Hindlimb muscle (tissue), 1 donor: ENCODE measurements at places on chromosomes 5 and 9. TPM values are rescaled to one million over a fixed set of nuclear protein-coding genes. Genes with fewer than 3 reads are reported as not detected.

CDC20B gene
- polyA plus RNA-seq = 0.12 TPM

- DNase-seq = no peak
Observed at GRCh38 chr5:171984748-171985419, 21.6 kb downstream of the FBXW11 start.

POU5F2 gene
- polyA plus RNA-seq = 0.08 TPM

ARID3C gene
- 0.18 TPM for polyA plus RNA-seq

DNA sequence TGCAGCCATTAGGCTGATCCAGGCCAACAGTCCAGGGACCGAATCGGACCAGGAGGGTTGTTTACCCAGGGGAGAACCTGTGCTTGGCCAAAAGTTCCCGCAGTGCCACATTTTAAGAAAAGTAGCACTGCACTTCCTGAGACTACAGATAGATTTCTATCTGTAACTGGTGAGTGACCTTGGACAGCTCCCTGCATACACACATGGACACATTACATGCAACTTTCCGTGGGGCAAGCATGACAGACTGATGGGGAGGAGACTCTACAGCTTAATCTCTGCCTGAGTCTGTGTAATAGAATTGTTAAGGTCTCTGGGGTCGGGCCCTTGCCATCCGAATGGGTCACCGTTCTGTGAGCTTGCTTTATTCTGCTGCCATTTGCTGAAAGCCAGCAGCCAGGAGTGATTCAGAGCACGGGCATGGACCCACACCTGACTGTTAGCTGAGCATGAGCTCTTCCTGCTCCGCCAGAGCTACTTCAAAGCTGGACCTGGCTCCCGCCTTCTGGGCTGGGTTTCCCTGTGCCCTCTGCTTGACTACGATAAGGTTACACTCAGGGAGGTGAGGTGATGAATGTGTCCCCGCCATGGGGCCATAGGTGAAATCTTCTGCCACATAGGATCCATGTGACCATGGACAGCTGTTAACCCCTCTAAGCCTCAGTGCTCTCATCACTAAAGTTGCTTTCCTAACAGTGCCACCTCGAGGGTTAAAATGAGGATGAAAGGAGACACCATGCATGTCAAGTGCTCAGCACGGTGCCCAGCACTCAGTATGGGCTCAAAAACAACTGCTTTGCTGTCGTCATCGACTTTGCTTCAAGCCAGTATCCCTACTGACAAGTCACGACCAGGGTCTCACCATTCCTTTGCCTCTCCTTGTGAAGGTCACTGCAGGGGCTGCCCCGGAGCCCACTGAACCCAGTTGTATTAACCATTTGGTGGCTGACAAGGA lies 200.0 kb downstream of the MELK start:
- DNase-seq = peak; percentile 23

DNA sequence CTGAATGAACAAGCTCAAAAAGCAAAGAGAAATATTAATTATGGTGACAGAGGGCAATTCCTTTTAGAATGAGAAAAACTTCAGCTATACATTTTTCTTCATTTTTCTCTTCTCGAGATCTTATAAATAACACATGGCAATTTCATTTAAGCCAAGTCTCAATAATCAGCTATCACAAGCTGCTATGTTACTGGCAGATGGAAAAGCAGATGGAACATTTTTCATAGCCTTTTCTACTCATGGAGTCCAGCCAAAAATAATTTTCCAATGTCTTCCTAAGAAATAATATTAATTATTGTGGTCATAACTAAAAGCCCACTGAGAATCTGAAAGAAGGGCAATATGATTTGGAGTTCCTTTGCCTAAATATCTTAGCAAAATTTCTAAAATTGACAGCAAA lies 35.6 kb downstream of the SKIC3 start:
- no peak for DNase-seq

DNA sequence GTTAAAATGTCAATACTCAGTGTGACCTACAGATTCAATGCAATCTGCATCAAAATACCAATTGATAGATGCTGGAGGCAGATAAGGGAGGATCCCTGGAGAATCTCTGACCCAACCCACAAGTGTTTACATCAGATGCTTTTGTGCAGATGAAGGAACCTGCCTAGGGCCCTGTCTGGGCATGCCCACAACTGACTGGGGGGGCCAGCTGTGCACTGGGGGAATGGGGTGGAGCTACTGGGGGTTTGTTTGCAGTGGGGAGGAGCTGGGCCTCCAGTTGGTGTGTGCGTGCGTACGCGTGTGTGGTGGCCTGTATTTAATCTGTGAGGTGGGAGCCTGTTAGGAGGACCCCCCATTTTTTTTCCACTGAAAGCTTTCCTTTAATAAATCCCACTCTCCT lies 244.9 kb downstream of the TRIM36 start:
- DNase-seq = no peak

GRCh38 chr5:112685931-112686330 lies 51.8 kb upstream of the APC start:
- peak; percentile 19 for DNase-seq

SHOC1 gene
- polyA plus RNA-seq = 0.26 TPM

MCC gene
- polyA plus RNA-seq = 17.8 TPM

PTPRD gene
- 88.9 TPM for polyA plus RNA-seq

DMRT3 gene
- not detected for polyA plus RNA-seq

DNA sequence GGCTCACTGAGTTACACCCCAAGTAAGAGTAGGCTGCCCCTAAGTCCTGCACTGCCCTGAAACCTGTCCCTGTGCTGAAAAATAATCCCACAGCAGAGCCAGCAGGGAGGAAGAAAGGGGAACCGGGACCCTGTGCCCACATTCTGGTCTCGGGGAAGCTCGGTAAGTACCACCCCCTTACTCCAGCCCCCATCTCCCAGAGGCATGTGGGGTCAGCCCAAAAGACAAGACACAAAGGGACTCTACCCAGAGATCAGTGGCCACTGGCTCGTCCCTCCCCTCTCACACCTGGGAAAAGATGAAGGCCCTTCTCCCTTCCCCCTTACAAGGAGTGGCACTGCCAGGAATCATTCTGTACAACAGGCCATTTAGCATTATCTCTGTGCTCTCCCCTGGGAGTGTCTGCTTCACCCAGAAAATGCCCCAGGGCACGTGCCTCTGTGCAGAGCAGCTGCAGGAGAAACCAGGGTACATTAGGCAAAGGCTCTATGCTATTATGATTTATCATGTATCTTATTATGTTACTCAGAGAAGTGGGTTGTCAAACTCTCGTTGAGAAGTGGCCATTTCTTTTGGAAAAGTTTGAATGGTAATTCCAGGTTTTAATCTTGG lies 71.3 kb downstream of the NDFIP1 start:
- DNase-seq = no peak

GRCh38 chr5:75522025-75522424 lies 10.3 kb downstream of the POLK start:
- no peak for DNase-seq

NMUR2 gene
- polyA plus RNA-seq = 0.22 TPM
